ENCODE measurements at places on chromosomes 3 and 15.

DNA sequence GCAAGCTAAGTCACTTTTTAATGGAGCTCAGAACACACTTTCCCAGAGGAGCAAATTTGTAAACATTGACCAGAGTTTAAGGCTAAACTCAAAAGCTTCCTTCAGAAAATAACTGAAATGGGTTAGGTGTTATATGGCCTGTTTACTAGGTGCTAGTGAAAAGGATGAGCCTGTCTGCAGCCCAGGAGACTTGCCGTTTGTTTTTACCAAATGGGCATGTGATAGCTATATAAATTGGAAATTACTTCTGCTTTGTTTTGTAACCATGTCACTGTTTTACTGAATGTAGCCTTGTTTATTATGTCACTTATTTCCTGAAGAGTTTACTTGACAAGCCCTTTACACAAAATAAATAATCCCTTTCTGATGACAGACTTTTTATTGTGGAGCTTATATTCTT is 109.4 kb upstream of the THSD4 start:
- no peak for DNase-seq

DNA sequence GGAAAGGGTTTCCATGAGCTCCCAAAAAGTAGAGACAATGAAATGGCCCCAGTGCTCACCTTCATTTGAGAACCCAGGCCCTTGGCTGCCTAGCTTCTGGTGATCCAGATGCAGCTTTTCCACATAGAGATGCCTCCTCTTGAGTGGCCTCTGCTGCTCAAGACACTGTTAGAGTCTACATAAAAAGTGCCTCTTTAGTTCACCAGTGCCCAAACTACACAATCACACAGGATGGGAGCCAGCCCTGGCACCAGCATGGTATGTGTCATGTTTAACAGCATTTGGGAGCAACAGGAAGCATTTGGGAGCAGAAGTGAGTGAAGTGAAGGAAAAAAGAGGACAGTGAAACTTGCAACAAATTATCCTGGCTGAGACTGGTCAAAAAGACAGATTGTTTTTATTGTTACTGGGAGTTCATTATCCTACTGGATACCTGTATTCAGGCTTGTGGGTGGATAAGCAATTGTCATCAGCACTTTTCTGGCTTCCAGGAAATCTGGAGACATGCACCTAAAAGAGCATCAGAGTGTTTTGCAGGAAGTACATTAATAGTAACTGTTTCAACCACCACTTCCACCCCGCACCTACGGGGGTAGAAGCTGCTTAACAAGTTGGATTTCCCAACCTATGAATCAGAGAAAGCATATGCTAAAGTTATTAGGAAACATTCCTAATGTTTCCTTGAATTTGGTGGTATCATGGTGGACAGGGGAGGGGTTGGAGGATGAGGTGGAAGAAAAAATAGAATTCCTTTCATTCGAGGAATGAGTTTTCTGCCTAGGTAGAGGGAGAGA is 416.2 kb downstream of the IGSF11 start:
- DNase-seq: no peak

DNA sequence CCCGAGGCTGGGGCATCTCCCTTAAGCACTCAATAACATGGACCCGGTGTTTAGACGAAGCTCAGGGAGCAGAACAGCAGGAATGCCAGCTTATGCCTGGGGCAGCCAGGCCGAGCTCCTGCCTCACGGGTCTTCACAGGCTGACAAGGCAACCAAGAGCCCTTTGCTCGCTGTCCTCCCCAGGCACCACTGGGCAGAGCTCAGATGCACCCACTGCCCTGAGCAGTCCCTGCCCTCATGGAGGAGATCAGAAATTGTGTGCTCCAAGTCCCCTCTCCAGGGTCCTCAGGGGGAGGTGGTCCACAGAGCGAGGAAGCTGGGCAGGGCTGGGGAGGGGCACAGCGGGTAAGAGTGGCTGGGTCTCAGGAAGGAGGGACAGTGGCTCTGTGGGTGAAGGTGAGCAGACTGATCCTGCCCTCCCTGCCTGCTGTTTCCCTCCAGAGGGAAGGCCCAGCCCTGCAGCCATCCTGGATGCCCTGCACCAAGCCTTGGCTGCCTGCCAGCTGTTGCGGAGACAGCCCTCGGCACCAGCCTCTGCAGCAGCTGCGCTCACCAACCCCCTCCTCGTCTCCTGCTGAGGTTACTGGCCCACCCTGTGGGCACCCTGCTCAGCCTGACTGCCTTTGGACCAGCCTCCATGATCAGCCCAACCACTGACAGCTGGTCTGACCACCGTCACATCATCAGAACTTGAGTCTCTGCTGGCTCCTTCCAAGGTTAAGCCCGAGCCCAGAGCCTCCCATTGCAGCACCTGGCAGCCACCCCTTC is 21.1 kb upstream of the GP9 start:
- DNase-seq: no peak

DNA sequence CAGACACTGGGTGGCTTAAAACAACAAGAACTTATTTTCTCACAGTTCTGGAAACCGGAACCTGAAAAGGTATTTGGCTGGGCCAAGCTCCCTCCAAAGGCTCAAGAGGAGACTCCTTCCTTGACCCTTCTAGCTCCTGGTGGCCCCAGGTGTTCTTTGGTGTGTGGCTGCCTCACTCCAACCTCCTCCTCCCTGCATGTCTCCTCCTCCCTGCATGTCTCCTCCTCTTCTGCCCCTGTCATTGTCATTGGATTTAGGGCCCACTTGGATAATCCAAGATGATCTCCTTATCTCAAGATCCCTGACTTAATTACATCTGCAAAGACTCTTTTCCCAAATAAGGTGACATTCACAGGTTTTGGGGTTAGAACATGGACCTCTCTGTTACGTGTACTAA is 69.8 kb upstream of the MFGE8 start:
- DNase-seq: no peak

GRCh38 chr3:140636406-140637138 is 41.3 kb upstream of the TRIM42 start:
- no peak for DNase-seq

GRCh38 chr15:78932258-78932808 is 12.5 kb downstream of the CTSH start:
- DNase-seq: no peak

GRCh38 chr3:177439694-177440269 is 242.5 kb upstream of the TBL1XR1 start:
- DNase-seq: no peak

DNA sequence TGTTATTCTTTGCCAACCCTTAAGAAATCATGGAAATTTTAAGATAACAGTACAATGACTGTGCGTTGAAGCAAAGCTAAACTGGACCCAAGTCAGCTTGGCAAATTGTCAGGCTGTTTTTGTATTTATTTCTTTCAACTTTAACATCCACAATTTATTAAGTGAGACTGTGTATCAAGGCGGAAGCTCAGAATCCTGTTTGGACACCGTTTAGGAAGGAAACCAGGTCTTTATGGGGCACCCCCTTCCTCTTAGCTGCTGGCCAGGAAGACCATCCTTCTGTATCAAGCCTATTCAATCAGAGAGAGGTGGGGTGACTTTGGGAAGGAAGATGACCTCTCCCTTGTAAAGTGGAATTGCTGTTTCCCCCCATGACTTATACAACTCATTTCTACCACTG is 166.0 kb downstream of the MCTP2 start:
- DNase-seq: no peak

GRCh38 chr3:27244374-27244773 is 124.8 kb downstream of the NEK10 start:
- DNase-seq: no peak
